ENCODE measurements at places on chromosomes 1 and 21.

DNA sequence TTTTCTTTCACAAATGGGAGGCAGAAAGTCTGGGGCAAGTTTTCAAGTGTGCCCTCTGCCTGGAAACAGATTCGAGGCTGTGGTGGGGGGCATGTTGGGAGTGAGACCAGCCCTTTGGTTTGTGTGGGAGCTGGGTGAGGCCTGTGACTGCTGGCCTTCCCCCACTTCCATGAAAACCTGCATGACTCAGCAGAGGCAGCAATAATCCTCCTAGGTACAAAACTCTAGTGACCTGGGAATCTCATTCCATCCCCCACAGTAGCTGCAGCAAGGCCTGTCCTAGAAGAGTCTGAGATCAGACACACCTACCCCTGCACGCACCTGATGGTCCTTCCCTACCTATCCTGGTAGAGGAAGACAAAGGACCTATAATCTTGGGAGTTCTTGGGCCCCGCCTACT lies 42.1 kb upstream of the KIAA0040 start:
- no peak for DNase-seq

- DNase-seq, result peak; percentile 40
These were observed 14.6 kb downstream of the MED18 start for GRCh38 chr1:28343405-28343804.

GRCh38 chr1:56758135-56758534 lies 61.1 kb downstream of the FYB2 start:
- DNase-seq, result no peak

- DNase-seq, result no peak
These were observed 47.8 kb downstream of the UMODL1 start for GRCh38 chr21:42118901-42119300.

GRCh38 chr1:229984310-229984991 lies 82.6 kb upstream of the GALNT2 start:
- DNase-seq, result no peak

DNA sequence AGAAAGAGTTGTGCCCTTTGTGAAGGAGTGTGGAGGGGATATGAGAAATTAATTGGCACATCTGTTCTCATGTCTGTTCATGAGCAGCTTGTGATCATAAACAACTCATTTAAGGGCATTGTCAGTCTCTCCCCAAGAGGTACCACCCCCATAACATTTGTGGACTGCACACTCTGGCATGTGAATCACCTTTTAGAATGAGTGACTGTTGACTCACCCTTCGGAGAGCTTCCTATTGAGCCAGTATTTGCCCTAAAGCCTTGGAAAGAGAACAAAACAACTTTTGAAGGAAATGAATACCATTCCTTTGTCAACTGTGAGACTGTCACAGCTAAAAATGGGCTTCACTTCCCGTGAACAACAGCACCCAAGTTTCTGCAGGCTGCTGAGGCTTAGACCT lies 27.5 kb upstream of the MYSM1 start:
- peak; percentile 92 for DNase-seq
